ENCODE measurements at places on chromosomes 13 and 19.

DNA sequence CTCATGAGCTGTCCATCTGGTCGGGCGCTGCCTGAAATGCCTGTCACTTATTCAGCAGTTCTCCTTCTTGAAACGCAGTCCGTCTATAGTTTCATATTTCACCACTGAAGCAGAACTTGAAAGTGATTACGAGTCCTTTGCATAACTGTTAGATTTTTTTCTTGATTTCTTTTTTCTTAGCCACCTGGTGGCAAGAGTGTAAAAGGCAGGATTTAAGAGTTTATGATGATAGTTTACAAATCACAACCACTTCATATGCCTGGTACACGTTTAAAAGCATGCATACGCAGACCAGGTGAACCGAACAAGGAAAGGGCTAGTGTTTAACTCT, 45.8 kb downstream of the GGACT start:
- peak; percentile 5 for DNase-seq

DNA sequence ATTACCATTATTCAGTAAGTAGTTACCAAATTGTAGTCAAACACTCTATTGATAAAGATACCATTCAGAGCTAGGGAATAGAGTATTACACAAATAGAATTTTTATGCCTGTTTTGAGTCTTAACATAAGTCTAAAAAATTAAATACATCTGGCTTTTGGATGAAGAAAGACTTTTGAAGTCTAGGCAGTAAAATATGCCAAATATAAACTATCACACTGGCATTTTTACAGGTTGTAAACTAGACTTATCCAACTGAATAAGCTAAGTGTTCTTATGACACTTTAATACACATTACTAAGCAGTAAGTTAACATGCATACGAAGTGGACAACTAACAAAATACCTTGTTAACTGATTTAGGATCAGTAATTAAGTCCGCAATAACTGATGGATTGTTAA, 108.9 kb downstream of the MAB21L1 start:
- no peak for DNase-seq

- DNase-seq, result peak; percentile 66
Measured at GRCh38 chr19:52535771-52536447, 8.4 kb downstream of the ZNF808 start.

GRCh38 chr19:40570313-40571004, 6.2 kb upstream of the SHKBP1 start:
- peak; percentile 100 for DNase-seq

GRCh38 chr13:63287926-63288325, 1872.3 kb upstream of the PCDH20 start:
- DNase-seq, result no peak

GRCh38 chr19:13119627-13120026, 1.6 kb downstream of the NACC1 start:
- no peak for DNase-seq

DNA sequence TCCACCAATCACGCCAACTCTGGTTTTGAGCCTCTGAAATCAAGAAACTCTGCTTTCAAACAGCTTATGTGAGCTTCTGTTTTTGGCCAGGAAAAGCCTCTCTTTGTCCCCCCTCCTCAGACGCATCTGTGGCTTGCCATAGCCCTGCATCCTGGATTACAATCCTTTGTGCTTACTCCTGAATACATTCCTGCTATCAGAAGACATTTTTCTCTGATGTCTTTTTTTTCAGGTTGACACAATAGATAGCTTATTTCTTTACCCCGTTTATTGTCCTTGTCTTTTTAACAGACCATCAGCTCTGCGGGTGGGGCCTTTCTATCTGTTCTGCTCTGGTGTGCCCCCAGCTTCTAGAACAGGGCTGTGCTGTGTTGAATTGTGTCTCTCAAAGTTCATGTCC, 11.0 kb downstream of the PNMA8B start:
- no peak for DNase-seq

- DNase-seq, result no peak
Measured at GRCh38 chr13:113116206-113116800, 6.3 kb upstream of the F10 start.

- DNase-seq, result peak; percentile 67
Measured at GRCh38 chr19:44753932-44754749, 5.6 kb downstream of the BCL3 start.

DNA sequence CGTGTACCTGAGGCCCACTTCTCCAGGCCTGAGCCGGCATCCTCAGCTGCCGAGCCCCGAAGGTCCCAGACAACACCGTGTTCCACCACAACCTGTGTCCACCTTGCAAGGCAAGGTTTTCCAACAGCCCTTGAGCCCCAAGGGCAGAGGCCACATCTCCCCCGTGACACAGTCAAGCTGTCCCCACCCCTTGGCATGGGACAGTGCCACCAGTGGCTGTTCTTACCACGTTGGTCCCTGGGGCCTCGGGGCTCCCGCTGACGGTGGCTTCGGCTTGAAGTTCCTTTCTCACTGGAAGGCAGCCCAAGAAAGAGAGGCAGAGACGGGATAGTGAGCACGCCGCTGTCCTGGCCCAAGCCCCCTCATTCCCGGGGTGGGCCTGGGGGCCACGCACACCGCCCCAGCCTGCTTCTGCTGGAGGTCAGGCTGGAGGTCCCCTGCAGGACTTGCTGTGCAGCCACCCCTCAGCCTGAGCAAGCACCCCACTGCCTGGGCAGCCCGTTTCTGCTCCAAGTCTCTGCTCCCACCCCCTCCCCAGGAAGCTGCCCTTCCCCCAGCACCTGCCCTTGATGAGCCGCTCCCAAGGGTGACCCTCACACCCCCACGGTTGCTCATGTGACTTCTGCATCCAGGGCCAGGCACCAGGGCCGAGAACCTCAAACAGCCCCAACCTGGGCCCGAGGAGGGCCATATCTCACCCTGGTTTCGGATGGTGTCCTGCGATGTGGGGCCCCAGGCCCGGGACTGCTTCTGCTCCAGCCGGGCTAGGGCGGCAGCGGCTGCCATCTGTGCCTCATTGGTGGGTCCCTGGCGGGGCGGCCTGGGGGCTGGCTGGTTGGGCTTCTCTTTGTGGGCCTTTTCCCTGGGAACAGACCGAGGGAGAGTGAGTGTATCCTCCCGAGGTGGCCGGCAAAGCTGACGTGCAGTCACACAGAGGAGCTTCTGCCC, 4.1 kb downstream of the UBXN6 start:
- no peak for DNase-seq

- no peak for DNase-seq
Measured at GRCh38 chr13:93529961-93530360, 303.4 kb downstream of the GPC6 start.

DNA sequence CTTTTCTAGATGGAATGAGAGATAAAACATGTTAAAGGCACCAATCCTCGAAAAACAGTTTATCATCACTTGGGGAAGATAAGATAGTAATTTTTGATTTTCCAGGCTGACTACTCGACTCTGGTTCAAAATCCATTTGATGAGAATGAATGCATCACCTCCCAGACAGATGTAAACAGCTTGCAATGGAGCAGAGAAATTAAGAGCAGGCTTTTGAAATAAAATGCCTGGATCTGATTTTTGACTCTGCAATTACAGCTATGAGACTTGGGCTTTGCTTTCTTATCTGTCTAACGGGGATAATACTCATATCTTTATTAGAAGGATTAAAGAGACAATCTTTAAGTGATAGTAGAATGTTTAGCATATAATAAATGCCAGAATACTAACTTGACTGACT, 1148.9 kb downstream of the OLFM4 start:
- no peak for DNase-seq

- DNase-seq, result no peak
Measured at GRCh38 chr19:54673222-54673621, 10.4 kb downstream of the LILRB4 start.

DNA sequence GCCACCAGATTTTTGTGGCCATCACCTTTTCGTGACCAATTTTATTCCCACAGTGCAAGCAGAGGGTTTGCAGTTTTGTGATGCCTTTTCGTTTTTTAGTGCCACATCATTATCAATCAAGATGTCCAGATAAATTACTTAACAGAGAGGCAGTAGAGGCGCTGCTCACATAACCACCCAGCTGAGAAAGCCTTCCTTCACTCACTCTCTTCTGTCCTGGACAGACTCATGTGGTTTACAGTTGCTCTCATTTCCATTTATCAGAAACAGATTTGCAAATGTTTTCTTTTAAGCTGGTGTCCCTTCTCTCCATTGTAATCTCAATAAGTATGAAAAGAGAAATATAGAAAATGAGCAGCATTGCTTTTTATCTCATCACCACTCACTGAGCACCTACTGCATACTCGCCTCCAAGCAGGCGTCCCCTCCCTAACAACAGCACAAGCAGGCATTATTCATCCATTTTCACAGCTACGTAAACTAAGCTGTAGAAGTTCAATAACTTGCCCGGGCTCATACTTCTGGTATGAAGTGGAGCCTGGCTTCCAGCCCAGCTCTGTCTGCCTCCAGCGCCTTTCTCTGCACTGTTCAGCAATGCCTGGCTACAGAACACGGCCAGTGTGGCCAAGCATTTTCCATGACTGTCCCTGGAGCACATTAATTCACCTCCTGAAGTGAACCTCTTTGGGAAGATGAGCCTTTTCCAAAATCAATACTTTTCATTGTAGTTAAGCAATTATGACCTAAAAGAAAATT, 34.6 kb upstream of the KATNAL1 start:
- DNase-seq, result peak; percentile 90

DNA sequence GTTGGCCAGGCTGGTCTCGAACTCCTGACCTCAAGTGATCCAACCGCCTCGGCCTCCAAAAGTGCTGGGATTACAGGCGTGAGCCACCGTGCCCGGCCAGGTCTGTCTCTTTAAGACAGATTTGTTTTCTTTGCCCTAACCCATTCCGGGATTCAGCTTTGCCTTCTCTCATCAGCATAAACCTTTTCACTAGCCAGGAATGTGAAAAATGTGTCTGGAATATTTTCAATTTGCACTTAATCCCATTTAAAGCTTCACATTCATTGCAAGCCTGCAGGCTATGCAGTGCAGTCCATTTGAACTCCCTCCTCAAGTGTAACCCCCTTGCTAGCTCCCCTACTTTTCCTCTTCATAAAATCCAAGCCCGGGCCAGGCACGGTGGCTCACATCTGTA, 880 bp upstream of the TMEM160 start:
- DNase-seq, result peak; percentile 11

- DNase-seq, result no peak
Measured at GRCh38 chr19:47766670-47767069, 11.8 kb upstream of the SELENOW start.

- peak; percentile 90 for DNase-seq
Measured at GRCh38 chr13:23750383-23751121, 138.6 kb downstream of the MIPEP start.

GRCh38 chr19:16888629-16889365, at the start of gene F2RL3:
Gene F2RL3, plus strand, starts transcription at chr19:16888999. Its CDS starts 191 bp downstream, at chr19:16889190.
- DNase-seq, result peak; percentile 40

DNA sequence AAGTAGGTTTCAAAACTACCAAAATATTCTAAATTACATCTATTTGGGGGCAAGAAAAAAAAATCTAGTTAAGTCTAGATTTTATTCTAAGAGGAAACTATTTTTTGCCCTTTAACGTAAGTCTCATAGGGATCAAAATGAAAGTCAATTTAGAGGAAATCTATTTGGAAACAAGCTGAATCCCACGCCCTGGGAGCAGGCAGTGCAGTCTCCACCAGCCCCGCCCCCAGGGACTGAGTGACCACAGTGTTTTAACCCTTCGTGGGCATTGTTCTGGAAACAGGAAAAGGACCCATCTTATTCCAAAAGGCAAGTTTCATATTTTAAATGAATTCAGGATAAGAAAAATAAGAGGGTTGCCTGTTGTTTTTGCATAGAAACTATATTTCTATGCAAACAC, 209.7 kb downstream of the SPRY2 start:
- peak; percentile 75 for DNase-seq

- DNase-seq, result no peak
Measured at GRCh38 chr13:23743278-23744076, 145.7 kb downstream of the MIPEP start.

GRCh38 chr19:38293281-38293680, 10.8 kb upstream of the C19orf33 start:
- no peak for DNase-seq

DNA sequence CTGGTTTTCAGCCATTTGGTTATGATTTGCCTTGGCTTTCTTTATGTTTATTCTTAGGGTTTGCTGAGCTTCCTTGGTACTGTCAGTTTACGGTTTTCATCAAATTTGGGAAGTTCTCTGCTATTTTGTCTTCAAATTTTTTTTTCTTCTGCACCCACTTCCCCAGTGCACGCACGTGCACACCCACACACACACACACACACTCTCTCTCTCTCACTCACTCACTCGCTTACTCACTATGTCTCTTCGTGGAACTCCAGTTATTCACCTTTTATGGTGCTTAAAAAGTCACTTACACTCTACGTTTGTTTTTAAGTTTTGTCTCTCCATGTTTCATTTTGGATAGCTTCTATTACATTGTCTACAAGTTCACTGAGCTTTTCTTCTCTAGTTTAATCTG, 7.1 kb downstream of the AKAP11 start:
- DNase-seq, result no peak
